ENCODE measurements at places on chromosomes 5 and 9. TPM values are rescaled to one million over a fixed set of nuclear protein-coding genes. Genes with fewer than 3 reads are reported as not detected.

Gene AGPAT2
- 296 TPM for total RNA-seq

Gene NDUFA8
- 66.9 TPM for total RNA-seq

- DNase-seq, result no peak
Measured at GRCh38 chr5:149750596-149750995, 20.5 kb downstream of the PPARGC1B start.

- DNase-seq, result no peak
Measured at GRCh38 chr9:3241290-3241689, 284.5 kb downstream of the RFX3 start.

Gene PCDHGA9
- total RNA-seq, result 3.2 TPM

DNA sequence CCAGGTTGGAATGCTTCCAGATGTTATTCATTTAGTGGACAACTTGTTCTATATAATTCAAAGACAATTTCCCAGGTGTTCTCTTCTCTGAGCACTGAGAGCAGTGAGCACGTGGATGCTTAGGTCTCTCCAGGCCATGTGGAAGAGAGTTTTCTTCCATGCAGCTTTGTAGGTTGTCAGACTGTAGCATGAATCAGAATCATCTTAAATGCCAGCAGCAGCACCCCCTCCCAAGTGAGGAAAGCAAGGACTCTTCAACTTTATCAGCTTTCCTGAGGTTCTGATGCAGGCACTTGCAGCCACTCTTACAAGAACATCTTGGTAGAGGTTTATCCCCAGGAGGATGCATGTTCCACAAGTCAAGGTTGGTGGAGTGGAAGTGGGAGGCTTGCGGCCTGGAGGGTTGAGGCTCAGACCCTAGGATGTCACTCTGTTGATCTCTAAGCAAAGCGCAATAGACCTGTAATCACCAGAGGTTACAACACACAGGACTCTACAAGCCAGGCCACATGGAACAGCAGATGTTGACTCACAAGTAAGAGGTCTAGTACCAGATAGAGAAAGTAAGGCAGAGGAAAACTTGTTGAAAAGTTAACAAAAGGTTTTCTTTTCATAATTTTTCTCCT lies 47.7 kb downstream of the UGCG start:
- DNase-seq, result no peak

GRCh38 chr5:136032564-136032963 lies 3.8 kb downstream of the TGFBI start:
- no peak for DNase-seq

- DNase-seq, result no peak
Measured at GRCh38 chr5:123808461-123809380, 296.7 kb downstream of the CSNK1G3 start.

GRCh38 chr5:137069358-137069757 lies 429.8 kb downstream of the SPOCK1 start:
- DNase-seq, result no peak

- DNase-seq, result no peak
Measured at GRCh38 chr5:59390074-59390659, 503.4 kb downstream of the PDE4D start.

Gene DOLK
- total RNA-seq, result 8.7 TPM

Gene ANKRD31
- total RNA-seq, result 0.17 TPM

- no peak for DNase-seq
Measured at GRCh38 chr5:167763772-167764171, 527.7 kb upstream of the WWC1 start.

GRCh38 chr5:126519637-126520592 lies 75.1 kb downstream of the ALDH7A1 start:
- no peak for DNase-seq

Gene REXO4
- total RNA-seq, result 26.0 TPM

GRCh38 chr9:11874414-11874813 lies 818.8 kb upstream of the TYRP1 start:
- no peak for DNase-seq

DNA sequence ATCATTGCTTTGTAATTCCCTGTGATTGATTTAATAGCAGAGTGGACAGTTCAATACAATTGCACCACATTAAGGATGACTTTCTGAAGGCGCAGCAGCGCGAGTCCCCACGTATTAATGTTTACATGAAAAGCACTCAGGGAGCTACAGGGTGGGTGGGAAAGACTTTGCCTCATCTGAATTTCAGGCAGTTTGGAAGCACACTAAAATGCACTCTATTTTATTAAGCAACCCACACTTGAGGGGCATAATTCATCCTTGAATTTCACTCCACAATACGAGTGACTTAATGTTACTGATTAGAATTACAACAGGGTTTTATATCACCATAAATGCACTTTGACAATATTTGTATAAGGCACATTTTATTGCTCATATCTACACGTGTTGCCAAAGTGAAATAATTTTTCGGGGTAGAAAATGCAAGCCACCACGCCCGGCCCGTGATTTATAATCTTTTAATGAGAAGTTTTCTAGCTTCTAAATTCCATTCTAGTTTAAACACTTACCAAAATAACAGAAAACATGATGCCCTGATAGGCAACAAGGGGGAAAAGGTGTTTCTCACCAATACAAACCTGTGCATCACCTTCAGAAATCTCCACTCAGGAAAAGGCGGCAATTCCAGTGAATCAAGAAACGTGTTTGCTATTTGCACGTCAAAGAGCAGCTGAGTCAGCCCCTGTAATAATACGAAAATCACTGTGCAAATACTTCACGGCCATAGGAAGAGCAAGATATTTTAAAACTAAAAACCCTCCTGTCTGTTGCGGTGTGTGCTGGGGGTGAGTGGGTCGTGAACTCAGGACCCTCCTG lies 40.5 kb downstream of the IRX4 start:
- no peak for DNase-seq

Gene KIF24
- total RNA-seq, result 1.3 TPM

Gene SLC25A2
- 1.5 TPM for total RNA-seq

Gene MYMK
- total RNA-seq, result not detected

DNA sequence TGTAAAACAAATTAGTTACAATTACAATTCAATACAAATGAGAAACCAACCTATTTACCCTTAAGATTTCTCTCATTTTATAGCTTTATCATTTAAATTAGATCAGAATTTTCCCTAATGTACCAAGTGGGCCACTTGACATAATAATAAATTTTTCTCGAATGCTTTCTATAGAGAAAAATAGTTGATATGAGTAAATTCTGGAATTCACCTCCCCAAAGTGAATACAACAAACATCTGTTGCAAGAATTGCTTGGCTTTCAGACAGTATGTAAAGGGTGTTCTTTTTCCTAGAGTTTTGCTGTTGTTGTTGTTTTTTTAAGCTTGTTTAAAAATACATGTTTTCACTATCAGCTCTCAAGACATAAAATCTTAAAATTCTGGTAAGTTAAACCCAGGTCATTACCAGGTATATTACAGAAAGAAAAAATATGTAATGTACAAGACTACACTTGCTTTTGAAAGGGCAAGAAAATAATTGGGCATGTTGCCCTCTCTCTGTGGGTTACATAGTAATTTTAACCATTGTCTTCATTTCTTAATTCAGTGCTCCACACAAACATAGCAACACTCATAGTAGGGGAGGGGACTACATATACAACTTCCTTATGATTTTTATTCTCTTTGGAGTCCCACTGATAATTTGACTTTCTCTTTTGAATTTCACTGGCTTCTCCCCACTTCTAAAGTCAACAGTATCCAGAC lies 200.6 kb downstream of the ARL15 start:
- no peak for DNase-seq

DNA sequence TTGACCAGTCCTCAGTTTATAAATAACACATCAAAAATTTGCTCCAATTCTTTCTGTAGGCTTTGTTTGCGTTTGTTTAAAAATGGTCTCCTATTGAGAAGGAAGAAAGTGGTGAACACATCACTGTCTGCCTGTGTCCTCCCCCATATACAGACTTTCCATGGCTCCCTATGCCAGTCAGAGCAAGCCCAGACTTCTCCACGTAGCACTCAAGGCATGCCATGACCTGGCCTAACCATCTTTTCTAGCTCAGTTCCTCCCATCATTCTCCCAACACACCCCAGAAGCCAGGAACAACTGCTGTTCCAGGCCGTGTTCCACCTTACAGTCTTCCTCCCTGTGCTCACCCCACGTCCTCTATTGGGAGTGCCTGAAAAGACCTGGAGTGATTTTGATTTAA lies 129.6 kb upstream of the ZNF618 start:
- no peak for DNase-seq

DNA sequence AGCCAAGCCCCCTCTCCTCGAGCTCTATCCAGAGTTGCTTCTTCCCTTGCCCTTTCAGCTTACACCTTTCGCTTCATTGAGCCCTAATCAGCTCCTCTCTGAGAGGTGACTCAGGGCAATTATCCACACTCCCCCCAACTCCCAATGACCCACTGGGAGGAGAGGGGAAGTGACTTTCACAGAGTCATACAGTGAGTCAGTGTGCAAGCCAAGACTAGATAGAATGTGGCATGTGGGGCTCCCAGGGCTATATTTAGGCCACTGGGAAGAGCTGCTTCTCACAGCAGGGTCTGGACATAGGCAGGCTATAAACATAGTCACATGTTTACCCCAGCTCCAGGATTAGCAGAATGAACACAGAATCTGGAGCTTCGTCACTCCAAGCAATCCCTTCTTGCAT lies 57.4 kb downstream of the NRG2 start:
- no peak for DNase-seq

Gene NHP2
- 64.8 TPM for total RNA-seq

Gene SCGB3A2
- total RNA-seq, result not detected

DNA sequence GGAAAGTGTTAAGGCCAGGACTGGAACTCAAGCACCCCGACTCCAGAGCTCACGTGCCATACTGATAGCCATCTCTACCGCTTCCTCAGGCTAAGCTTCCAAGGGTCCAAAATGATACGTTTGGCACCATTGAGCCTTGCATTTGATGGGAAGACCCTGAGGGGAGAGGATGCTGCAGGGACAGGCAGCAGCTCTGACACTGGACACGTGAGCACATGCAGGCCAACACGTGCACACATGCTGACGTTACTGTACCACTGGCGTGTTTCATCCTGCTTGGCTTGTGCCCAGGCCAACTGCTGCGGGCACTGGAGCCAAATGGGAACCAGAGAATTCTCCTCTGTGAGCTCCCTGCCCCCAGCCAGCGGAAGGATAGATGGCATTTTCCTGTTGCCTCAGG lies 5.2 kb downstream of the FAT2 start:
- DNase-seq, result no peak

Gene SLC34A3
- not detected for total RNA-seq

DNA sequence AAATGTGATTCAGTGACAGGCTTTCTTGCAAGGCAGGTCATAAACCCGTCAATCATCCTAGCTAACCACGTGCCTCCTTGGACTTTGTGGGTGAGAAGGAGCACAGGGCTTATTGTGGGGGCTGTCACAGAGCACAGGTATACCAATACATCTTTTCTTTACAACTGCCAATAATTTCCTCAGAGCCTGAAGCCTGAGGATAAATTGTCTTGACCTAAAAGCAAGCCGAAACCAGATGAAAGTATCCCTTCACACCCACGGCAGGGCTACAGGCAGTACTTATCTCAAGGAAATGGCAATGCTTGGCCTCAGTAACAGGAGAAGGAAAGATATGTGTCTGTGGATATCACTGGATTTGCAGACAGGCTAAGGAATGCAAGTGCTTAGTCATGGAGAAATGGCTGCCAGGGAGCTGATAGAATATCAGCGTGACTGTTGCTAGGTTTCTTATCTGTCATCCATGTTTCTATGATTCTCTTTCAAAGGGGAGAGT lies 90.3 kb upstream of the ZNF366 start:
- DNase-seq, result no peak

GRCh38 chr5:116572350-116573278 lies 2.0 kb downstream of the SEMA6A start:
- DNase-seq, result peak; percentile 62

DNA sequence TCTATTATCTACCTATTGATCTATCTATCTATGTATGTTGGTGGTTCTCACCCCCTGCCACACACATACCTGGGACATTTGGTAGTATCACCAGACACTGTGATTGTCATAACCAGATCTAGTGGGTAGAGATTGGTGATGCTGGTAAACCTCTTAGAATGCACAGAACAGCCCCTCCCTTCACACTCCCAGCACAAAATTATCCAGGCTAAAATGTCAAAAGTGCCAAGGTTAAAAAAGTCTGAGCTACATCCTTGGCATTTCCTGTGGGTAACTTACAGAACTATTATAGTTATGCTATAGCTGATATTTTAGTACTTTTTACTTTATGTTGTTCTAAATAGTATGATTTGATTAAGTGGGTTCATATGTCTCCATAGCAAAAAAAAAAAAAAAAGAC lies 151.0 kb downstream of the FER start:
- DNase-seq, result no peak

GRCh38 chr5:116507051-116507537 lies 67.5 kb downstream of the SEMA6A start:
- no peak for DNase-seq

Gene DNAJA1
- 122 TPM for total RNA-seq

Gene MARVELD2
- total RNA-seq, result 22.9 TPM

Gene TICAM2
- 4.3 TPM for total RNA-seq

- DNase-seq, result no peak
Measured at GRCh38 chr9:116027096-116027495, 126.5 kb upstream of the PAPPA start.

GRCh38 chr5:27906481-27906880 lies 868.1 kb upstream of the CDH9 start:
- DNase-seq, result no peak

Measured in mucosa of descending colon (tissue), 3 donors.